ENCODE measurements at places on chromosomes 2 and 18.

- DNase-seq: no peak
These were observed 32.6 kb downstream of the ABCA12 start for GRCh38 chr2:215105607-215106354.

GRCh38 chr2:8822218-8822617 is 15.2 kb downstream of the KIDINS220 start:
- no peak for DNase-seq

- no peak for DNase-seq
These were observed 126.9 kb upstream of the CYP1B1 start for GRCh38 chr2:38202713-38203445.

DNA sequence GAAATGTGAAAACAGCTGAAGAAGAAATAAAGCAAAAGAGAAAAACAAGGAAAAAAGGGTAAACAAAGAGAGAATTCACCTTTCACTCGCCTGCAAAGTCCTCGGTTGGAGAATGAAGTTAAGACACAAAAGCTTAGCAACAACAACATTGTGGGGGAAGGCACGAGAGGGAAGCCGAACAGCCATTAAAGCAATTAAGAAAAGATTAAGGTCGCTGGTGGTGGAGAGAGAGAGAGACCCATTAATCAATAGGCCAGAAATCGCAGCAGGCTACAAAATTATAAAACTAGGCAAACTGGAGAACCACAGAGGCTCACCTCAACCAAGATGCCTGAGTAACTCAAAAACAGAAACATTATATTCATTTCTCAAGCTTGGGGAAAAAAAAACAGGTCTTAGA is 120.0 kb upstream of the SIX3 start:
- DNase-seq: no peak

- DNase-seq: no peak
These were observed 93.3 kb downstream of the MARCHF4 start for GRCh38 chr2:216279031-216279430.

GRCh38 chr18:21502661-21503060 is 97.8 kb downstream of the ESCO1 start:
- no peak for DNase-seq

- DNase-seq: no peak
These were observed 26.1 kb downstream of the KIF5C start for GRCh38 chr2:148901142-148901541.

- DNase-seq: no peak
These were observed 20.5 kb upstream of the BCL2L11 start for GRCh38 chr2:111100087-111100764.

- no peak for DNase-seq
These were observed 39.5 kb downstream of the ZC3H6 start for GRCh38 chr2:112314856-112315255.

DNA sequence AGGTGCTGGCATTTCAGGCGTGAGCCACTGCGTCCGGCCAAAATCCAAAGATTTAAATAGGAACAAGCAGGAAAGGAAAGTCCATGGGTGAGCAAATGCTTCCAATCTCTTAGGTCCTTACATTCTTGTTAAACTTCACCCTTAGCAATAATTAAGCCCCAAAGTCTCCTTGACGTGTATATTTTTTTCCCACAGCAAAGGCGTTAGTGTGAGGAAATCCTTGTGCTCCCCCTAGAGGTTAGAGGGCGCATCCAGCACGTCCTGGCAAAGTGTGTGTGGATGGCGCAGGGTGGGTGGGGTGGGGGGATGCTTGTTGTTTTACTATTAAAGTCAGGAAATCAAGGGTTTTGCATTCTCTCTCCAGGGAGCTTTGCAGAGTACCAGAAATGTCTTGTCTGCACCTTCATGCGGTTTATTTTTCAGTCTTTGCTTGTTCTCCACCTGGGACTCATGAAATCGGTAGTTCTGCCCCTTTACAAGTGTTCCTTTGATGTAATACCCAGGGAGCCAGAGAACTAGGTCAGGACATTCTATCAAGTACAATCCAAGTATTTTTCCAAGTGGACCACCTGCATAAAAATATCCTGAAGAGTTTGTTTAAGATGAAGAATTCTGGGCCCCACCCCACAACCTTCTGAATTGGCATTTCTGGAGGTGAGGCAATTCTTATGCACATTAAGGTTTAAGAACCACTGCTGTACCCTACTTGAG is 22.2 kb upstream of the ITSN2 start:
- no peak for DNase-seq

DNA sequence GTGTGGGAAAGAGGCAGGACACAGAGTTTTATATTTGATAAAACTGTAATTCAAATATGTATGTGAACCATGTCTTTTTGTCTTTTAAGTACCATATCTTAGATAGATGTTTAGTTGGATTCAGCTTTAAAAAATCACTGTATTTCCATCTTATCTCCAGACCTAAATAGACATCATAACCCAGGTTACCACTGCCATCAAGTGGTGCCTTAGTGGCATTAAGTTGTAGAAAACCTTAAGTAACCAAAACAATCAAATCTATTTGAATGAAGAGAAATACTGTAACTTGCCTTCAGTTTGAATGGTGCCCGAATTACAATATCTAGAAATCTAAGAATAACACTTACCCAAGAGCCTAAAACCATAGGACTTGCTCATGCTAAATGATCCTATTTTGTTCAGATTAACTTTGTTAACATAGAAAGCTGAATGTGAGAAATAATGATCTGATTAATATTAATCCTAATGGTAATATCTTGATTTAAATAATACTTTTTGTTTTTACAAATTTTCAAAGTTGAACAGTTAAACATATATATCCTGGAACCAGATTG is 92.5 kb upstream of the MAP2 start:
- DNase-seq: no peak

- DNase-seq: peak; percentile 93
These were observed 1.5 kb downstream of the PXDN start for GRCh38 chr2:1742681-1743395.

DNA sequence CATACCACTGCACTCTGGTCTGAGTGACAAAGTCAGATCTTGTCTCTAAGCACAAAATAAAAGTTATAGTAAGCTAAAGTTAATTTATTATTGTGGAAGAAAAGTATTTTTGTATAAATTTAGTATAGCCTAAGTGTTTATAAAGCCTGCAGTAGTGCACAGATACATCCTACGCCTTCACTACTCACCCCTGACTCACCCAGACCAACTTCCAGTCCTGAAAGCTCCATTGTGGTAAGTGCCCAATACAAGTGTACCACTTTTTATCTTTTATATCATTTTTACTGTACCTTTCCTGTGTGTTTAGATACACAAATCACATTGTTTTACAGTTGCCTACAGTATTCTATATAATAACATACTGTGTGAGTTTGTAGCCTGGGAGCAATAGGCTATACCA is 57.5 kb downstream of the UBE2E3 start:
- DNase-seq: no peak

DNA sequence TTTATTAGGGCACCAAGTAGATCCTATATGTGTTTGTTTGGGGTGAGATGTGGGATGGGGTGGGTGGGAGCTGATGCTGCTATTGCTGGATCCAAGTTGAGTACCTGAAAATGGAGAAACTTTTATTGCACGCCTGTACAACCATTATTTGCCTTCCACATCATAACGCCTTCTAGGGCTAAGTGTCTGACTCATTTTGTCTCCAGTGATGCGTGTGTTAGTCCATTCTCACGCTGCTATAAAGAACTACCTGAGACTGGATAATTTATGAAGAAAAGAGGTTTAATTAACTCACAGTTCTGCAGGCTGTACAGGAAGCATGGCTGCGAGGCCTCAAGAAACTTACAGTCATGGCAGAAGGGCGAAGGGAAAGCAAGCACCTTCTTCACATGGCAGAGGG is 58.2 kb downstream of the KDM3A start:
- no peak for DNase-seq

DNA sequence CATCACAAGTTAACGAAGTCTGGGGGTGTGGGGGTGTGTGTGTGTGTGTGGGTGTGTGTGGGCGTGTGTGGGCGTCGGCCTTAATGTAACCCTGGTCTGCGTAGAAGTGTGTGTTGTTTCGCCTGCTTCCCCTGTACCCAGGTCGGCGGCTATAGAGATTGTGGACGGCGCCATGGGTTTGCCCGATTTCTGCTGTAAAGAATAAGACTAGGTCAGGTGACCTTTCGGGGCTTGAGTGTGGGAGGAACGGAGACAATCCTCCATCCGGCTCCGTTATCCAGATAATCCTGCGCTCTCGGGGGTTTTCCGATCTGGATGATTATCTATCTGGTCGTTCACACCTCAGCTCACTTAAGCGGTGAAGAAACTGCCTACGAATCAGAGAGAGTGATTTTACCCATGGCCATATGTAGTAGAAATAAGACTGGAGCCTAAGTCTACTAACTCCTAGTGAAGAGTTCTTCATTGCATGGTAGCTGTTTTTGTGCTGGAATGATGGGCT is 543 bp downstream of the HADHB start:
- DNase-seq: no peak

GRCh38 chr2:27701676-27702075 is 38.0 kb downstream of the SLC4A1AP start:
- no peak for DNase-seq

GRCh38 chr2:170743530-170744239 is 26.5 kb upstream of the ERICH2 start:
- DNase-seq: no peak

- no peak for DNase-seq
These were observed 53.2 kb downstream of the ITGA6 start for GRCh38 chr2:172480301-172481218.

Measured in kidney (tissue), 22 donors.